ENCODE measurements at places on chromosomes 3 and 15.

- DNase-seq = peak; percentile 19
Measured at GRCh38 chr15:85676342-85677098, 118.2 kb downstream of the KLHL25 start.

DNA sequence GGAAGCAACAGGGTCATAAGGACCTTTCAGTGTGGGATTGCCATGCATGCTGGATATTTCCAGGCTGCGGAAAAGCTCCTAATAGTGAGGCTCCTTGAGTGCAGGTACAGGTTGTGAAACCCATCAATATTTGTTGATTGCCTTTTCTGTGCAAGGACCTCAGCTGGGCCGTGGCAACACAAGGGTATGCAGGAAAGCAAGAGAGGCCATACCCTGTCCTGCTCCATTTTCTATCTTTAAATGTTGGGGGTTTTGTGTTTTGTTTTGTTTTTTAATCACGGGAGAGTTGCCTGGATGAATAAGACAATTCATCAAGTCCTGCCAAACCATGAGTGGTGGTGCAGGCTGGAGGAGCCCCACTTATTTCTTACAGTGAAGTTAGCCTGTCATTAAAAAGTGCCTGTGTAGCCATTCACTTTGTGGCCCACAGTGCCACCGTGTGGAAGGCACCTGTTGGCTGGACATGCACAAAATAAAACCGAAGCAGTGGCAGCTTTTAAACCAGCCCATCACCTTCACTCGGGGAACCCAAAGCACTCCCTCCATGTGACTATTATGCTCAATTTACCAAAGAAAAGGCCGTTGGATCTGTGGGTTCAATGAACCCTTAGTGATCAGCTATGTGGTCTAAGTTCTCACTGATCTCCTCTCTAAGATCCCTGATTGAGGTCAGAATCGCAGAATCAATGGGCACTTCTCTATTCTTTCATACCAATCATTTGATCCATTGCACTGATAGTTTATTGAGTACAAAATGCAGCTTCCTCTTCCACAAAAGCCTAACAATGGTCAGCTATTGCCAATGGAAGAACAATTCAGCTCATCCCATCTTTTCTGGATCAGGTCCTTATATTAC, 42.2 kb downstream of the CLDN18 start:
- DNase-seq = peak; percentile 57

GRCh38 chr15:49121901-49122300, 33.5 kb downstream of the COPS2 start:
- DNase-seq = no peak

- no peak for DNase-seq
Measured at GRCh38 chr3:13122081-13123012, 49.1 kb upstream of the IQSEC1 start.

GRCh38 chr15:45168286-45168685, 19.5 kb downstream of the SHF start:
- DNase-seq = no peak

- DNase-seq = no peak
Measured at GRCh38 chr3:59133311-59133710, 83.5 kb upstream of the CFAP20DC start.

GRCh38 chr3:53805463-53806159, 40.6 kb downstream of the CHDH start:
- DNase-seq = no peak

DNA sequence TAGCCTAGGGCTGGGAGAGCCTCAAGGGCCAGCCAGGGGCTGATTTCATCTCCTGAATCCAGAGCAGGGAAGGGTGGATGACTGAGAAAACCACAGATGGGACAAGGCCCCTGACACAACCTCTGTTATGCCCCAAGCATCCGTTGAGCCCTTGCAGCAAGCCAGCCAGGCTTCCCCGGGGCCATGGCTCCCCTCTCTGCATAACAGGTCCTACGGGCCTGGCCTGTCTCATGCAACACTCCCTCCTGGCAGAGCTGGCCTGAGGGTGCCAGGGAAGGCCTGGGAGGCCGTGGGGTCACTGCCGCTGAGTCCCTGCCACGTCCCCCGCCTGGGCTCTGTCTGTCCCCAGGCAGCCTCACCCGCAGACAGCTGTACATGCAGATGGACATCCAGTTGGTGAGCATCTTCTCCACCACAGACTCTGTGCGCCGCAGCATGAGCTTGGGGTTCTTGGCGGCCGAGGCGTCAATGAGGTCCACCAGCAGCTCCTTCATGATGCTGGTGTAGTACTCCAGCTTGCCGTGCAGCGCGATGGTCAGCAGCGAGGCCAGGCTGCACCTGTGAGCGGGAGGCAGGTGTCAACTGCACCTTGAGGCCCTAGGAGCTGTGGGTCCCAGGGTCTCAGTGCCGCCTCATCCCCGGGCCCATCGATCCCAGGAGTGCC, 22.1 kb downstream of the H1-8 start:
- no peak for DNase-seq

GRCh38 chr3:44355362-44356033, 16.9 kb downstream of the TCAIM start:
- DNase-seq = peak; percentile 76

- peak; percentile 81 for DNase-seq
Measured at GRCh38 chr3:16427103-16427965, 86.2 kb downstream of the RFTN1 start.

- peak; percentile 21 for DNase-seq
Measured at GRCh38 chr3:151009981-151010380, 37.5 kb upstream of the CLRN1 start.

- DNase-seq = no peak
Measured at GRCh38 chr15:78772738-78773137, 38.5 kb downstream of the ADAMTS7 start.

DNA sequence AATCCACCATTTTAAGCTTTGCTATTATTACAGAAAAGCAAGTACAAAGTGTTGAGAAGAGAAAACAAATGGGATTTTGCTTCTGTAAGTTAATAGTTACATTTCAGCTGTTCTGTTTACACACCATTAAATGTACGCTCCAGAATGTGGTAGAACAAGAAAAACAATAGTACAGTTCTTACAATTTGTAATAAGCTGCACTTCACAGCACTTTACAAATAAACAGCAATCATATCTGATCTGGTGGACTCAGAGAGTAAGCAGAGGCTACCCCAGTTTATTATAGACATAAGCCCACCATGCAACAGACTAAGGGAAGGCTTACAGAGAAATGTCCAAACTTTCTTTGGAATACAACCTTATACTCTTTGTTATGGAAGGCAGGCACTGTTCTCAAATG, 126.4 kb downstream of the OXSM start:
- no peak for DNase-seq

DNA sequence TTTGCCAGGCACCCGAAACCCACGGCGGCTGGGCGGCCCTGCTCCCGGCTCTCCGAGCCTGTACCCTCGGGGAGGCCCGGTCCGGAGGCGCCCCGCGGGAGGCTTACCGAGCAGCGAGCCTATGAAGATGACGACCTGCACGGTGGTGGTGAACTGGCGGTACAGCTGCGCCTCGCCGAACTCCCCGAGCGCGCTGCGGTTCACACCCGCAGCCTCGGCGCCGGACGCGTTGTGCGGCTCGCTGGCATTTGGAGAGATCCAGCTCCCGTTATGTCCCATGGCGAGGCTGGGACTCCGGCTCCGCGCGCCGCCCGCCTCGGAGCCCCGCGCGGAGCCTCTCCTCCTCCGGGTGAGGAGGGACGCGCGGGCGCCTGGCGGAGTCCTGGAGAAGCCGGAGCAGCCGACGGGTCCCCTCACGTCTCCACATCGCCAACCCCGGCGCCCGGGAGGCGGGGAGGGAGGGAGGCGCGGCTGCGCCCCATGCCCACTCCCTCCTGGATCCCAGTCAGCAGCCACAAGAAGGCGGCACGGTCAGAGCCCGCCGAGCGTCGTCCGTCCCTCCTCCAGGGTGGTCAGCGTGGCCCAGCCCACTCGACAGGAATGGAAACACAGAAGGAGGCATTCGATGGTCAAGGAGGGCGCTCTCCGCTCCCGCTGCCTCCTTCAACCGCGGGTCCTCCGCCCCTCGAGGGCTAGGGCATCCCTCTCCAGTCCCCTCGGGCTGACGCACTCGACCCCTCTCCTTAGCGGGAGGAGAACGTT, at the start of gene GPR176:
Gene GPR176, minus strand, starts transcription at position 519 of the 762 bp plus-strand sequence. Its CDS starts 240 bp downstream, at position 279.
- DNase-seq = peak; percentile 91

- DNase-seq = no peak
Measured at GRCh38 chr15:98970799-98971198, 36.8 kb downstream of the PGPEP1L start.

DNA sequence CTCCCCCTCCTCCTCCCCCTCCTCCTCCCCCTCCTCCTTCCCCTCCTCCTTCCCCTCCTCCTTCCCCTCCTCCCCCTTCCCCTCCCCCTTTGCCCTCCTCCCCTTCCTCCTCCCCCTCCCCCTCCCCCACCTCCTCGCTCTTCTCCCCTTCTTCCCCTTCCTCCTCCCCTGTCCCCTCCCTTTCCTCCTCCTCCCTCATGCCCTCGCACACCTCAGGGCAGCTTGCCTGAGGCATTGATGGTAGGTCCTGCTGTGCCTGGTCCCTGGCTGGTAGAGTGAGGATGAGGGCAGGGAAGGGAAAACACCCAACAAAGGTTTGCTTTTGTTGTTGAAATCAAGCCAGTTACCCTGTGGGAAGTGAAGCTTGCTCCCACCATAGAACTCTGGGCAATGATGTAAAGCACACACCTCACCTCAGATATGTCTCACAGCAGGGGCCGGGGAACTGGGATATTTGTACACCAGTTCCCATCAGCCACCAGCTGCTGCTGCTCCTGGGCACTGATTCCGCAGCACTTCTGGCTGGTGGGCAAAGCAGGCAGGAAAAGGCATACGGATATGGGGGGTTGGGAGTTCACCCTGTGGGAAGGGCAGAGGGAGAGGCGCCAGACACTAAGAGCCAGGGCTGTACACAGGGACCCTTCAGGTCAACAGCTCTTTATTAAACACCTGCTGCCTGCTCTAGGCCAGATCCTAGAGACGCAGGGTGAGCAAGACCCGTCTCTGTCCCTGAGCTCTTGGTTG, 13.8 kb downstream of the ISG20 start:
- DNase-seq = no peak

DNA sequence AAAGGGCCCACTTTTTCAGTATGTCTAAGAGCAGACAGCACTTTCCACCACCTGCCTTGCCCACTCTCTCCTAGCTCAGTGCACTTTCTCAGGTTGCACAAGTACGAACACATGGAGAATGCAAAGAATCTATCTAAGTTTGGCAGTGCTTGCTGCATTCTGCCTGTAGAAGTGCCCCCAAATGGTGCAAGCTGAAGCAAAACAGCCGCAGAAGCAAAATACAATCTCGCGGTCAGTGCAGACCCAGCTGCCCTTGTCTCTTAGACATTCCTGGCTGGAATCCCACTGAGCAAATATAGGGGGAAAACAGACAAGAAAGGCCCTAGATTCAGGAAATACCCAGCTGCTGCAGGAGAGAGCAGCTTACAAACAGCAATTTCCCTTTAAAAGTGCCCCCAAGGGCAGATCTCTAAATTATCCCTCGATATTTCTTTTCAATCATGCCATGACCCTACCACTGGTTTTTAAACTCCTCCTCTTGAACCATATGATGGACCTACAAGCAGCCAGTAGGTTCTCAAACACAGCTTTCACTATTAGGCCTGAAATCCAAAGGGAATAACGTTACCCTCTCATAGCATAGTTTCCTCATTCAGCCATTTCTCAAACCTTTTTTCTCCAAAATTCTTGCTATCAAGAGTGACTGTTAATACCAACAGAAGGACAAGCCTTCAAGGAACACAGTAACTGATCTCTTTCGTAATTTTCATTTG, 67.0 kb downstream of the TNIK start:
- no peak for DNase-seq

DNA sequence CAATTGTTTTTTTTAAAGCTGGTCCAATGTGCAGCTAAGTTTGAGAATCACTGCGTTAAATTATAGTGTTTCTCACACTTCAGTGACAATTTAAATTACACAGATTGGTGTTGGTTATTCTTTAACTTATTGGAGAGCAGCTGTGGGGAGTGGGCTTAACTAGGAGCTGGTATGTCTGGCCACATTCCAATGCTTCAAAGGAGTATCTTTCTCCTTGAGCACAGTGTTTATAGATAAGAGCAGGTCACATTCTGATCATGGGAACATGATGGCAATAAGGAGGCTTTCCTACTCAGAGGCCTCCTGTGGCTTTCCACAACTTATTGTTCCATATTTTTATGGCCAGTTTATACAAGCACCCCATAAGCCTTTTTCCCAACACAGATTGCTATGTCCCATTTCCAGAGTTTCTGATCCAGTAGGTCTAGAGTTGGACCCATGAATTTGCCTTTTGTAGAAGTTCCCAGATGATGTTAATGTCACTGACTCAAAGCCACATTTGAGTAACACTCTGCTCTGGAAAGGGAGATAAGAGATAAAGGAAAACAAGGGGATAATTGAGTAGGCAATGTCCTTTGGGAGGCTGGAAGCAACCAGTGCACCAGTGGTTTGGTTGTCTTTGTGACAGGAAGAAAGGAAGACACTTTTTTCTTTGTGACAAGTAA, 33.0 kb upstream of the PLSCR4 start:
- DNase-seq = no peak

DNA sequence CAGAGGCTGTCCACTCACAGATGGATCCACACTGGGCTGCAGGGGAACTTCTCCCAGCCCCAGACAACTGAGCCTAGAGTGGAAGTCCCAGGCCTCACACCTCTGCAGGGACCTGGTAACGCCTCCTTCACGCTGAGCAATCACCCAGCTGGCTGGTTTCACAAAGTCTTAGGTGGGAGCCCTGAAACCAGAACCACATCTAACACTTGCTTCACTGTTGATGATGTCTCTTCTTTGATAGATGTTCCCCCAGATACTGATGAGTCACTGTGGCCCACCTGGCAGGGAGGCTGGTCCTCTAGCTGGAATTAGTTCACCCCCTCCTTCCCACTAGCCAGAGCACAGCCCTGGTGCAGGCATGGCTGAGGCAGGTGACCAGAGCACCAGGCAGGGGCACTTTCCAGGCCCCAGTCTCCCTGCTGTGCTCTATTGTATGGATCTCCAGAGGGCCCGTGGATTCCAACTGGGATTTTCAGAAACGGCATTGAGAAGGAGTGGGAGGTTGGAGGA, 33.5 kb downstream of the MYL3 start:
- no peak for DNase-seq
